ENCODE measurements at places on chromosomes 7 and 10.

DNA sequence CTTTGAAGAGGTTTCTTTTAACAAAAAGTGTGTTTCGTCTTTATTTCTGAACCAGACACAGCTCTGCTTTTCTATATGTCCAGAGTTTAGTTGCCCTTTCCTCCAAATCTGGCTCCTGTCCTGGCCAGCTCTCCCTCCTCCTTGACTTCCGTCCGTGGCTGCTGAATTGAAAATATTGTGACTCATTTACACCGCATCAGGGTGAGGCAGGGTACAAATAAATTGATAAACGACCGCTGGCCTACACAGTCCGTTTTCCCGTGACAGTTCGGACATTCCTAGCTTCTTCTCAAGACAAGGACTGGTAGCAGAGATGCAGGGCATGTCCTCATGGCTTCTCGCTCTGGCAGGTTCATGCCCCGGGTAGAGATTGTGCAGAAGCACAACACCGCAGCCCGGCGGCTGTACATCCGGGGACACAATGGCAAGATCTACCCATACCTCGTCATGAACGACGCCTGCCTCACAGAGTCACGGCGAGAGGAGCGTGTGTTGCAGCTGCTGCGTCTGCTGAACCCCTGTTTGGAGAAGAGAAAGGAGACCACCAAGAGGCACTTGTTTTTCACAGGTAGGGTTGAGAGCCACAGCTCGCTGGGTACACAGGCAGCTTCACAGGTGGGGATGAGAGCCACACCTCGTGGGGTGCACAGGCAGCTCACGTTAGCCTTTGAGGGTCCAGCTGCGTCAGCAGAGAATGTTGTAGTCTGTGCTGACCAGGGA is 126.6 kb downstream of the TRRAP start:
- DNase-seq = no peak

DNA sequence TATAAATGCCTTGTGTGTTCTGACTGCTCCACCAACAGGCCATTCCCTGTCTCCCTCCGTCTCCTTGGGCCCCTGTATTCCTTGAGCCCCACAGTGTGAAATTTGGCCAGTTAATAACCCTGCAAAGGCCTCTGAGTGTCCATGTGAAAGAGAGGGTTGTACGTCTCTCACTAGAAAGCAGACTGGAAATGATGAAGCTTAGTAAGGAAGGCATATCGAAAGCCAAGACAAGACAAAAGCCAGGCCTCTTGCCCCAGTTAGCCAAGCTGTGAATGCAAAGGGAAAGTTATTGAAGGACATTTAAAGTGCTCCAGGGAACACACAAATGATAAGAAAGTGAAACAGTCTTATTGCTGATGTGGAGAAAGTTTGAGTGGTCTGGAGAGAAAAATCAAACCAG is 680.2 kb downstream of the SDK1 start:
- no peak for DNase-seq

DNA sequence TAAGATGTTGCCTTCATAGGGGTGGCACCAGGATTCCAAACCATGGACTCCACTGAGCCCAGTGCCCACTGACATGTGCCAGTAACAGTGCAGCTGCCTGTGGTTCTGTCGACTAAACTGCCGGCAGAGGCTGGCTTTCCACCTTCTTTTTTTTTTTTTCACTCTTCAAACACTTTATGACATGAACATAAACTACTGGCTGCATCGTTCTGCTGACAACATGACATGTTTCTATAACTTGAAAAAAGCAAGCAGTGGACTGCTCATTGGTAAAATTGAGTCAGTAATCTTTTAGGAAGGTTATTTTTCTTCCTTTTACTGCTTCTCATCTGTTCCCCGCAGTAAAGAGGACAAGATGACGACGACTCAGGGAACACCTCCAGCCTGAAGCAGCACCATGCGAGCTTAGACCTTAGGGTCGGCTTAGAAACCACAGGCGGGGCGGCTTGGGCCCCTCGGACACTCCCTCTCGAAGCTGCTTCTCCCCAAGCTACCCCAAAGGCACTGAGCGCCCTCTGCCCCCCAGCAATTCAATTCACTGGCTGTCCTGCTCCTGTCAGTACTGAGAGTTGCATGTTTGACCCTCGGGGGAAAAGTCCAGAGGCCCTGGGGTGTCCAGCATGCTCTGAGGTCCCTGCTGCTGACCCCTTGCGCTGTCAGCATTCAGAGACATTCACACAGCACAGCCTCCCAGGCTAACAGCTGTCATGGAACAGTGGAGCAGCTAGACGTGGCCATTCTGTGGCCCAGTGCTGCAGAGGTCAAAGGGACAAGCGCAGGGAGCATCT is 112.5 kb downstream of the EGFR start:
- DNase-seq = no peak

DNA sequence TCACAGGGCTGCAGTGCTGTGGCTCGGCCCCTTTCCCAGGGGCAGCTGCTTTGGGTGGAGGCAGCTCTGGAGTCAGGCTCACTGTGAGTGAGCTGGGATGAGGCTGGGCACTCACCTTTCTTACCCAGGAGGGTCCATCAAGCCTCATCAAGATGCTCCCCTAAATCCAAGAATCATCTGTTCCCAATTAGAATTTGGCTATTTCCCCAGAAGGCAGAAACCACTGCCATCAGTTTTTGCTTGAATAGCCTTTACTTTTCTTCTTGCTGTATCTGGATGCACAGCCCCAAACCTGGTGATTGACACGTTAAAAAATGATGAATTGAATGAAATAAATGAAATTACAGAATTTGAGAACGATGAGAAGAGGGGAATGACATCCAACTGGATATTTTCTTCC is 74.3 kb upstream of the LYZL1 start:
- no peak for DNase-seq

- peak; percentile 22 for DNase-seq
Observed at GRCh38 chr10:79981450-79982361, 32.8 kb upstream of the SFTPD start.

- no peak for DNase-seq
Observed at GRCh38 chr7:16933296-16934279, 51.8 kb upstream of the AGR3 start.

- DNase-seq = no peak
Observed at GRCh38 chr7:44063547-44063893, 1.8 kb downstream of the PGAM2 start.

GRCh38 chr7:106520962-106521514 is 139.9 kb downstream of the CCDC71L start:
- peak; percentile 11 for DNase-seq

- DNase-seq = no peak
Observed at GRCh38 chr7:106049139-106049752, 62.9 kb downstream of the SYPL1 start.

DNA sequence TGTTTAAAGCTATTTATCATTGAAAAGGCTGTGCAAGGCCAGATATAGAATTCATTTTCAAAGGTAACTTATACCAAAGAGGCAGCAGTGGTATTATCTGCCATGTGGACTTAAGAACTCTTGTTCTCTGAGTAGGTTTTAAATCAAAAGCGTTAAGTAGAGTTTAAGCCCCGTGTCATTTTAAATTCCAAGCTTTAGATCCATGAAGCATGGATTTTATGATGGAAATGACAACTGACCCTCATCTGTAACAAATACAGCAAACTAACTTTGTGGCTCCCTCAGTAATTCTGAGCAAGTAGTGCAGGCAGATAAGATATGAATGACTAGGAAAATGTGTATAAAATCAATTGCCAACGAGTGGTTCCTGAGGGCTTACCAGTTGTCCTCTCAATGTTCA is 247.0 kb downstream of the WDR11 start:
- DNase-seq = no peak
